ENCODE measurements at places on chromosomes 6 and 20. TPM values are rescaled to one million over a fixed set of nuclear protein-coding genes. Genes with fewer than 3 reads are reported as not detected.

GRCh38 chr6:129936329-129937165, 75.4 kb upstream of the TMEM244 start:
- peak; percentile 21 for DNase-seq

DNA sequence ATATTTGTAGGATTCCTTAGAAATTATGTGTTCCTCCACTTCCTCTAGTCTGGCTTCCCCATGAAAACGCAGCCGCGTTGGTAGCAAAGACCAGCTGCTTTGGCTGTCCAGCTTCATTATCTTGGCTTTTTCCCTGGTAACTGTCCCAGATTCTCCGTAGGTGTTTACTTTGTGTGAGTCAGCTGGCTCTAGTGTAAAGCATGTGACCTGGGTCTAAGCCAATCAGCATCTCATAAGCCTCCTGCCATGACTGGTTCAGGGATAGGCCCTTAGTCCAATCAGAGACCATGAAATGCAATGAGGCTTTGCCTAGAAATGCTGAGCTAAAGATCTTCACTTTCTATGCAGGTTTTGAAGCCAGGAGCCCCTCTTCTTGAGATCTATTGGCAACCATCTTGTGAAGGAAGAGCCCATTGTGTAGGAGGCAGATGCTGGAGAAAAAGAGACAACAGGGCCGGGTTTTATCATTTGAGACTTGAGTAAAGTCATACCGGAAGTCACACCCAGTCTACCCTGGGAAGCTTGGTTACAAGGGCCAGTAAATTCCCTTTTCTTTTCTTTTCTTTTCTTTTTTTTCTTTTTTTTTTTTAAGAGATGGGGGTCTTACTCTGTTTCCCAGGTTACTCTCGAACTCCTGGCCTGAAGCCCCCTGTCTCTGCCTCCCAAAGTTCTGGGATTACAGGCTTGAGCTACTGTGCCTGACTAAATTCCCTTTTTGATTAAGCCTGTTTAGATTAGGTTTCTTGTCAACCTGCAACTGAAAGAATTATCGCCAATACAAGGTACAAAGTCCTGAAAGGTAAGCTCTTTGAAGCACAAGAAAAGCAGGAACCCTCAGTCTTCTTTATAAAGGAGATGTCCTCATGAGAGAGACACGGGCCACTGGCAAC, 256.5 kb upstream of the RREB1 start:
- no peak for DNase-seq

GRCh38 chr20:58576603-58576970, 61.4 kb upstream of the APCDD1L start:
- no peak for DNase-seq

- DNase-seq: no peak
Measured at GRCh38 chr6:50264995-50265571, 215.4 kb upstream of the DEFB112 start.

DNA sequence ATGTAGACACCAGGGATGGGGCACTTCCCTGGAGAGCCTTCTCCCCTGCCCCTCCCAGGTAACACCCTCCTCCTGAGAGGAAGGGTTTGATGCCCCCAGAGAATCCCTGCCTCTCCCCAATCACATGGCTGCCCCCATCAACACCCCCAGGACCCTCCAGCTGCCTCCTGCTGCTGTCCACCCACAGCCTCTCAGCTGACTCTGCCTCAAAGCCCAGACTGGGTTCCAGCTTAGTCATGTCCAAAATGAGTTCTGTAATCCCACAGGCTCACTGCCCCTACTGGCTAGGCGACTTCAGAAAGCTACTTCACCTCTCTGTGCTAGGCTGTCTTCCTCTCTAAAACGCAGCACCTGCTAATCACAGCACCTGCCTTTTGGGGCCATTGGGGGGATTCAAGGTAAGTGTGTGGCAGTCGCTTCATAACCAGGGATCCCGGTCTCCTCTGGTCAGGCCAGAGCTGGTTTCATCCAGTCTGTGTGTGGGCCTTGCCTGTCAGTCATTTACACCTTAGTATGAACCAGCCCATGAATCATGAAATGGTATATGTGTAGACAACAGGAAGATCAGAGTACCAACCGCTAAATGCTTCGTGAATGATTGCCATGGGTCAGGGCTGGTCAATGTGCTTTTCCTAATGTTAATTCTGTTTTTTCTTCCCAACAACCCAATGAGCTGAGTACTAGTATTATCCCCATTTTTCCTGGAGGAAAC, 40.4 kb downstream of the TFEB start:
- no peak for DNase-seq

GRCh38 chr20:62220666-62221568, 839 bp upstream of the HRH3 start:
- DNase-seq: no peak

TMEM244 gene
- not detected for total RNA-seq

Measured in GM12878 (cell line).